ENCODE measurements at places on chromosomes 12 and 14.

GRCh38 chr14:31785574-31785973 is 224.4 kb downstream of the NUBPL start:
- DNase-seq, result no peak

DNA sequence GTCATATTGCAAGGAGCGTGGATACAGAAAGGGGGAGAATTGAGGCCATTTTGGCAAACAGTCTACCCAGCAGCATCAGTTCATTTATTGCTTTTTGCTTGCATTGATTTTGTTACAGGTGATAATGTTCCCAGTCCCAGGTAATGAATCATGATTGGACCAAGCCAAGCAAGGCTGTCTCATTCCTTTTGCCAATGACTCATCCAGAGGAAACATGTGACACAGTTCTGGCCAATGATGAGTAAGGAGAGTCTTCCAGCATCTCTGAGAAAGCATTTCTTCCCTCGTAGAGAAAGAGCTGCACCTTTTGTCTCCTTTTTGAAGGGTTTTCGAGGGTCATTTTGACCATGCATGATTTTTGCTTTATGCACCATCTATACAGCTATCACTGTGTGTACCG is 68.2 kb downstream of the SLC15A4 start:
- DNase-seq, result no peak

DNA sequence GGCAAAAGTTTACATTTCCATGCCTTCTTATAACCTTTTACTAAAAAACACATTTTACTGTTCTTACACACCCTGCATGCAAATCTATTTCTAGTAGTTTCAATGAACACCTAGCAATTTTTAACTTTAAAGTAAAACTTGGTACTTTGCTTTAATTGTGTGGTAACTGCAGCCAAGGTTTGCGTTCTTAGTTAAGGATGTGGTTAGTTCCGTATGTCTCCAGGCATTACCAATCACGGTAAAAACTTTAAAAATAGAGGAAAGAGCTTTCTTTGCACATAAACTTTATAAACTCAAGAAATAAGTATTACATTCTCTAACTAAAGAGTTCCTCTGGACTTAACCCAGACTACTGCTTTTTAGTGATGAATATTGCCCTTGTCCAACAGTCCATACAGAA is 795.2 kb downstream of the SLC16A7 start:
- DNase-seq, result no peak

GRCh38 chr14:60965402-60965801 is 15.5 kb downstream of the TRMT5 start:
- DNase-seq, result peak; percentile 81

All from fibroblast of skin of left quadriceps (primary cell).